ENCODE measurements at places on chromosomes 3 and 15.

DNA sequence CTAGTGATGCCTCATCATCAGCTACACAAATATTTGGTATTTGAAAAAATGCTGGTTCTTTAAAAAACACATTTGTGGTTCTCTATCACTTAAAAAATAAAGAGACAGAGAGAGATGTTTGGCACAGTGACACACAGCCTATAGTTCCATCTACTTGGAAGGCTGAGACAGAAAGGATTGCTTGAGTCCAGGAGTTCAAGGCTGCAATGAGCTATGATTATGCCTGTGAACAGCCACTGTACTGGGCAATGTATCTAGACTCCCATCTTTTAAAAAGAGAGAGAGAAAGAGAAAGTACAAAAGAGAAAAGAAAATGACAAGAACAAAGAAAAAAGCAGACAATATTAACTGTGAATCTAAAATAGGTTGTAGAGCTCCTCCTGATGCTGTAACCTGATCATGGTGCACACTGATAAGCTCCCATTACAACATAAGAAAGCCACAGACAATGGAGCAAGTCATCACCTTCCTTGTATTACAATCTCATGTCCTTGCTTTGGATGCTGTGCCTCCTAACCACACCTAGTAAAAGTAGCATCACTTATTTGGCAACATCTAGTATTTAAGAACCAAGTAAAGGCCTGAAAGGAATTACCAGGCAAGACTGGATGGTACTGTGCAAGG, 31.7 kb upstream of the MAP4 start:
- DNase-seq: no peak

DNA sequence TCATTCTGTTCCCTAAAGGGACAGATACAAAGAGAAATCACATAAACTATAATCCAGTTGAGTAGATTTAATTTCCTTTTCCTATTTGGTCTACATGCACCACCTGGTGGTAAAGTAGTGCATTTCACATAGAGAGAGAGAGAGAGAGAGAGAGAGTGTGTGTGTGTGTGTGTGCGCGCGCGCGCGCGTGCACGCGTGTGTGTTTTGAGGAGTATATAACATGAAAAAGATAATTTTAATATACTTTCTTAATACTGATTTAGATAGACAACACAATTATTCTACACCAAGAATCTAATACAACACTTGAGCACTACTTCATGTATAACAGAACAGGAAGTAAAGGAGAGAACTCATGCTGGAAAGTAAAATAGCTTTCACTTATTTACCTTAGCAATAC, 1.1 kb upstream of the FGF7 start:
- no peak for DNase-seq

DNA sequence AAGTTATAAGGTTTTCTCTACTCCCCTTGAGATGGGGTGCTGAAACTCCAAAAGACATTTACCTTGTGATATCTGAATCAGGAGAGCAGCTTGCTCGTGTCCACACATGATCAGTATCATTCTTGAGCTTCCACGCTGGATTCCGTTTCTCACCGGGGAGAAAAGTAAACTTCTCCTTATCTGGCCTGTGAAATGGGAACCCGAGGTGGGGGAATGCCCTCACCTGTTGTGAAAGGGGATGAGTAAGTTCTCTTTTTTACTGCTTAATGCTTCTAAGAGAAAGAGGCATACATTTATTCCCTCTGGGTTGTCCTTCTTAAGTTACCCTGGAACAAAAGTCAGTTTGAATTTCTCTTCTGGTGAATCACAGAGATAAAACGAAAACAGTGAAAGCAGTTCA, 440.5 kb upstream of the ADAMTS9 start:
- no peak for DNase-seq

- DNase-seq: no peak
Observed at GRCh38 chr3:30368978-30369377, 237.4 kb upstream of the TGFBR2 start.

GRCh38 chr15:54772663-54773062, 424.1 kb downstream of the RSL24D1 start:
- no peak for DNase-seq

GRCh38 chr3:132629928-132630327, 29.7 kb downstream of the ACAD11 start:
- DNase-seq: no peak

GRCh38 chr3:122014741-122015140, 7.3 kb downstream of the ILDR1 start:
- DNase-seq: no peak

GRCh38 chr3:69500604-69501003, 114.7 kb upstream of the FRMD4B start:
- DNase-seq: no peak

GRCh38 chr3:25144430-25144829, 283.6 kb upstream of the RARB start:
- DNase-seq: no peak

DNA sequence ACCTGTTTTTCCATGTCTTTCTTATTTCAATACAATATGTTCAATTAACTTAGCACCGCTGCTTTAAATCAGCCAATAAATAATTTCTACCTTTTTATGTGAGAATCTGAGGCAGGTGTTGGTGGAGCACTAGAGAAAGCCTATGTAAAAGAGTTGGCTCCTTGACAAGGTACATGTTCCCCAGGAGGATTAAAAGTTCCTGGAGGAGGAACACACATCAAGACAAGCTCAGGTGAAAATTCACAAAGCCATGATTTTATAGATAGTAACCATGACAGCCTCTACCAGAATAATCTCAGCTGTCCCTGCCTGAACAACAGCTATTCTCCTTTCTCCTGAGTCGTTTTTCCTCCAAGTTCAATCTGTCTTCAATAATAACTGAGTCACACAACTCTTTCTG, 3.4 kb upstream of the ZBED2 start:
- DNase-seq: no peak

GRCh38 chr3:121703973-121704372, 43.3 kb upstream of the HCLS1 start:
- DNase-seq: no peak

DNA sequence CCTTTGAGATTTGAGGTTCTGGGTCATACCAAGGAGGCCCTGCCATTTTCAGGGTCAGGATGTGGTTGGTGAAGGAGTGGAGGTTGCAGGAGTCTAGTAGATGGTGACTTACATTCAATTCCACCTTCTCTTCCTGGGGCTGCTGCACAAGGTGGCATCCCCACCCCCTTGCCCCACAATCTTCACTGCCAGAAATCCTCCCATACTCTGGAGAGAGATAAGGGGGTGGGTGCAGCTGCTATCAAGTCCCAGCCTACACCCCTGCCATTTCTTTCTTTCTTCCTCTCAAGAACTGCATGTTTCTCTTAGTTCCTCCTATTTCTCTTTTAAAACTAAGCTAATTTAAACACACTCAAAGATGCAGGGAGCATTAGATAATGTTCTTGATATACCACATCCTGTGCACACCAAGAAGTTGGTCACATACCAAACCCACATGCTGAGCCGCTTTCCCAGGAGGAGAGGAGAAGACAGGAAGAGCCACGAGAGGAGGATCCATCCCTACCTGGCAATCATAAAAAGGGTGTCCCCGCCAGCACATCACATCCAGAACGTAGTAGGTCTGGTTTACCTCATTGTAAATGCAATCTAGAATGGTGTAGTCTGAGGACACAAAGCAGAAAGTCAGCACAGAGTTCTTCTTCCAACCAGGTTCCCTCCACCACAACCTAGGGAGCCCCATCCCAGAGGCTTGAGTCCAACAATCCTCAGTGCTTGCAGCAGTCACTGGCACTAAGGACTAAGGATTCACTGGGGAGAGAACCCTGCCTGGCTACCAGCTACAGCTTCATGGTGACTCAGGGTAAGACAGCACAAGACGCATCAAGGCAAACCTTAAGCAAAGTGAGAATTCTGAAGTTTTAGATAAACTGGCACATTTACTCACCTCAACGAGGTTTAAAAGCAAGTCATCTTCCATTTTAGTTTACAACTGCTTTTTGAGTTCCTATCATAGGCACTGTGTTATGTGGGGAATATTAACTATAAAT, 18.5 kb downstream of the SNUPN start:
- no peak for DNase-seq

GRCh38 chr3:170602556-170602955, 16.7 kb upstream of the SLC7A14 start:
- DNase-seq: no peak

- no peak for DNase-seq
Observed at GRCh38 chr15:68470976-68471375, 39.0 kb upstream of the ITGA11 start.

DNA sequence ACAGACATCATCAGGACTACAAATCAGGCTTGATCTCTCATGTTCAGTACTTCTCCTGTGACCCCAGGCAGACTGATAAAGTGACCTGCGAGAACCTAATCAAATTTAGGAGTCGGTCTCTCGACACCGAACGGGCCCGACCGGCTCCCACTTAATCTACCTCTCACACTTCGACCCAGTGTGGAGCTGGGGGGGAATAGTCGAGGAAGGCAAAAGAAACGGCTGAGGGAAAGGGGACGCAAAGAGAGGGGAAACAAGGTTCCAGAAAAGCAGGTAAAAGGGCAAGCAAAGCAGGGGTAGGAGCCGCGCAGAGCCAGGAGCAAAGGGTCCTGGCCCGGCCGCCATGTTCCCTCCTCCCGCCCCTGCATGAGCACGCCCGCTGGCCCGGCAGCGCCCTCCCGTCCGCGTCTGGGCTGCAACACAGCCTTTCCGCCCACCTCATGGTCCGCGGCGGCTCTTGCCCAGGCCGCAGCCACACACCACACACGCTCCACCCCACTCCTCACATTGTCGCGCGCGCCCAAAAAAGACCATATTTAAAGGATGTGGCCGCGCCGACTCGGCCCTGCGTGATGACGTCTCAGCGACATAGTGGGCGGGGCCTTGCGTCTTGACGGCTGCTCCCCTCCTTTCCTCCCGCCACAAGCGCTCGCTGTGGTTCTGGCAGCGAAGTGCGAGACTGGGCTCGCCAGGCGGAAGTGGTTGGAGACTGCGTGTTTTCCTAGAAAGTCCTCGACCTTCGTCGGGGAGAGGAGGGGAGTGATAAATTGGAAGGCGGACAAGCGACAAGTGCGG, at the start of gene ICE2:
Gene ICE2, minus strand, starts transcription at position 577 of the 795 bp plus-strand sequence. CDS start 1,165 bp downstream, outside the sequence.
- DNase-seq: peak; percentile 42

- DNase-seq: no peak
Observed at GRCh38 chr15:68933001-68933400, 2.7 kb downstream of the SPESP1 start.

DNA sequence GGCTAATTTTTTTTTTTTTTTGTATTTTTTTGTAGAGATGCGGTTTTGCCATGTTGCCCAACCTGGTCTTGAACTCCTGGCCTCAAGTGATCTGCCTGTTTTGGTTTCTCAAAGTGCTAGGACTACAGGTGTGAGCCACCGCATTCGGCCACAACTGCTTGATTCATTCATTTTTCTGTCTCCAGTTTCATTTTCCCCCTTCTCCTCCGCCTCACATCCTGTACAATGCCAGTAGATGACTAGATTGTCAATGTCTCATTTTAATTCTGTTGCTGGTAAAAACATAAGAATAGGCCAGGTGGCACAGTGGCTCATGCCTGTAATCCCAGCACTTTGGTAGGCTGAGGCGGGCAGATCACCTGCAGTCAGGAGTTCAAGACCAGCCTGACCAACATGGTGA, 12.0 kb upstream of the ZNF592 start:
- no peak for DNase-seq

GRCh38 chr15:98981851-98982722, 25.5 kb downstream of the PGPEP1L start:
- no peak for DNase-seq

- DNase-seq: no peak
Observed at GRCh38 chr3:53682807-53683206, 163.4 kb downstream of the CHDH start.

- no peak for DNase-seq
Observed at GRCh38 chr3:101703169-101703568, 16.7 kb upstream of the RPL24 start.

GRCh38 chr3:172799246-172799645, 48.7 kb downstream of the ECT2 start:
- DNase-seq: no peak

DNA sequence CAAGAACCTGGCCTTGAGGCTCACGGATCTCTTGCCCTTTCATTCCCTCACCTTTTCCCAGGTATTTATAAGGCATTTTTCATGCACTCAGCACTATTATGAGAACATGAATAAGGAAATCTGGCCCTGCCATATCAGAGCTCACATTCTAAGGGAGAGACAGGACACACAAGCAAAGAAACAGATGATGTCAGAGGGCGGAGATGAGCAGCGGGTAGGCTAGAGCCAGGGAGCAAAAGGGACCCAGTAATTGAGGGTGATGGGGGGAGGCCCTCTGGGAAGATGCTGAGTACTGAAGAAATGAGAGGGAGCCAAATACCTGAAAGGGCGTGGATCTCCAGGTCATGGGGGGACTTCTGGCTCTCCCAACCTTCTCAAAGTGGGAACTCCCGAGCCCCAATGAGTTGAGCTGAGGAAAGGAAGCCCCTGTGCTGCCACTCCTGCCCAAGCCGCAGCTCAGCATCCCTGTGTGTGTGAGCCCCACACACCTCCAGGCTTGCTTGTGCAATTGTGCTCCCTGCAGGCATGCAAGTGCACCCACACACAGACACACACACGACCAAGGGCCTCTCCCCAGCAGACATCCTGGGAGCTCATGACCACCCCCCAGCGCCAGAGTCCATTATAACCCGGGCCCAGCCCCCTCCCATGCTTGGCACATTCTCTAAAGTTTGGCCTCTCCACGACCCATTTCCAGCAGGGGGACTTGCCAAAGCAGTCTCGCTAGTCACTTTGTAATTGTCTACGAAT, 81.4 kb upstream of the PXYLP1 start:
- DNase-seq: no peak

GRCh38 chr3:187000711-187001151, 70.4 kb downstream of the ST6GAL1 start:
- no peak for DNase-seq

DNA sequence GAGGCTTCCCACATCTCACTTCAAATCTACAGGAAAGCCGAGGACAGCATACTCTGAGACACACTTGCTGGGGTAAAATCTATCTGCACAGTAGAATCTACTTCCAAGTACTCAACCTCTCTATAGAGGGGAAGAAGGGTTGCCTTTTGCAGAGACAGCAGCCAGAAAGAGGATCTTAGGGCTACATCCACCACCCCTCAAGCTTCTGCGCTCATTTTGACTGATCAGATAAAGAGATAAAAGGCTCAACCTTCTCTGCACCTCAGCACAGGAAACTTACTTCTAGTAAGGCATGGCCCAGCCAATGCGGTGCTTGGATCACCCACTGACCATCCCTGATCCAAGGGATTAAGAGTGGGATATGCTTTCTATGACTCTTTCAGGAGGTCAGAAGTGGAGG, 6.9 kb upstream of the SLC9A9 start:
- DNase-seq: no peak

GRCh38 chr3:66320390-66320789, 99.6 kb downstream of the SLC25A26 start:
- no peak for DNase-seq
